ENCODE measurements at places on chromosomes 5 and 9.
A peak's percentile ranks its signal among the peaks of the same experiment; 100 is the strongest.

DNA sequence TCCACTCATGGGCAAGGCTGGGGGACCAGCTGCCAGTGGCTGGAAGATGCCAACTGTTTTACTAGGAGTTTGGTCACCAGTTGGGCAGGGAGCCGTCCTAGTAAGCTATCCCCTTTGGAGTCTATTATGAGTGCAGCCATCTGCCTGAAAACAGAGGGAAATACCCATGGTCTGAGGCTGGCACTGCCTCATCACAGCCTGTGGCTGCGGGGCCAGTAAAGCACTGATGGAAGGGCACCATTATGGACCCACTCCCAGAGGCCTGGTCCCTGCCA is 187.2 kb upstream of the PANK3 start:
- no peak for DNase-seq

DNA sequence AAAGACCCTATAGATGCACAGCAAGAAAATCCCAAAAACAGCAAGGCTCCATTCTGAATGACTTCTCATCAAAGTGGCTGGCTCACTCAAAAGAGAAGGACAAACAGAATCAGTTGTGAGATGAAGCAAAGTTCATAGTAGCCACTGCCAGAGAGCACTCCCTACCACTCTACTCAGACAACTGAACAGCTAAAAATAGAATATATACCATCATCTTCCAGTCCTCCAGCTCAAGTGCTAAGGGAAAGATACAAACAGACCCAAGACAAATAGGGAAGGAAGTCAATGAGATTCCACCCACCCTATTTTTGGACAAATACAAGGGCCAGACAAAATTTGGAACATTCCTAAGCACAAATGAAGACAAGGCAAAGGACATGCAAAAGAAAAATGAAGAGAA is 20.6 kb downstream of the GNAQ start:
- no peak for DNase-seq

DNA sequence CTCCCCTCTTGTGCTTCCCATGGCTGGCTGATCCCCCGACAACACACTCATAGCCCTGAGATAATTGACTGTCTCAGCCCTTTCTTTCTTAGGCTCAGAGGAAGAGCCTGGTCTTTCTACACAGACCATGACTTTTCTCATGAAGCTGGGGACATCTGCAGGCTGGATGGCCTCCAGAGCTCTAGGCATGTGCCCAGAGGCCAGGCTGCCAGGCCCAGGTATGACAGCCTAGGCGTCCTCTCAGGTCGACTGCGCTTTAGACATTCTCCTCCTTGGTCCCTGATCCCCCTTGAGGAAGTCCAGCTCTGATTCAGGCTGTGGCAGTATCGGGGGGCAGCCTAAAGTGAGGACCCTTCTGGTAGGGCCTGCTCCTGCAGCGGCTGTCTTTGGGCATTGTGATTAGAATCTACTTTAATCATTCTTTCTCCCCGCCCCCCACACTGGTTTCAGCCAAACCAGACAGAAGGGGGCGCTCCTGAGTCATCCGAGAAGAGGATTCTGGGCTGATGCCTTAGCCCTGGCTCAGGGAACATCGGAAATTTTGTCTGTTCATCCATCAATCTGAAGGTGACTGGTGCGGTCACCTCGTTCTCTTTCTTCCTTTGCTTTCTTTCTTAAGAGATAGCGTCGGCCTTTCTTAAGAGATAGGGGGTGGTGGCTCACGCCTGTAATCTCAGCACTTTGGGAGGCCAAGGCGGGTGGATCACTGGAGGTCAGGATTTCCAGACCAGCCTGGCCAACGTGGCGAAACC is 66.5 kb upstream of the HSPA9 start:
- peak; percentile 78 for DNase-seq

GRCh38 chr9:15353892-15354291 is 46.9 kb upstream of the TTC39B start:
- DNase-seq, result no peak

GRCh38 chr9:97271292-97271691 is 36.2 kb upstream of the CCDC180 start:
- no peak for DNase-seq

GRCh38 chr9:4997196-4997595 is 12.1 kb downstream of the JAK2 start:
- no peak for DNase-seq

DNA sequence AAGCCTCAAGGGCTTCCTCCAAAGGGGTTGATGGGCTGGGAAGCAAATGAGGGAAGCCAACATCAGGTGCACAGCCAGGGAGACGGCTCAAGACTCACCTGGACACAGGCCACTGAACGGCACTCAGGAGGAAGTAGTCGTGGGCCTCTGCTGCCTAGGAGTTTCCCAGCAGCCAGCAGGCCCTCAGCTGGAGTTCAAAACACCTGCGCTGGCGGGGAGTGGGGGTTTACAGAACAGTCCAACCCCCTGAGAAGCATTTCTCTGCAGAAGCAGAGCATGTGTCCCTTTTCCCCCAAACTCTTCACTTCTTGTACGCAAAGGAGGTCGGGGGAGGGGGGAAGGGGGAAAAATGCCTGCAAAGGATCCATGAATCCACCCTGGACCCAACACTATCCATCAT is 2.3 kb downstream of the WHRN start:
- no peak for DNase-seq

- DNase-seq, result no peak
These were observed 186.5 kb downstream of the MEF2C start for GRCh38 chr5:88696466-88696865.

Data from activated CD4-positive, CD25-positive, alpha-beta regulatory T cell treated with anti-CD3 and anti-CD28 coated beads, Interleukin-2, amount 50 U/mL, for 72 hours (primary cell).